ENCODE measurements at places on chromosomes 13 and 19.
A peak's percentile ranks its signal among the peaks of the same experiment; 100 is the strongest.

- DNase-seq, result peak; percentile 95
Measured at GRCh38 chr19:49672131-49672919, 4.7 kb upstream of the PRMT1 start.

DNA sequence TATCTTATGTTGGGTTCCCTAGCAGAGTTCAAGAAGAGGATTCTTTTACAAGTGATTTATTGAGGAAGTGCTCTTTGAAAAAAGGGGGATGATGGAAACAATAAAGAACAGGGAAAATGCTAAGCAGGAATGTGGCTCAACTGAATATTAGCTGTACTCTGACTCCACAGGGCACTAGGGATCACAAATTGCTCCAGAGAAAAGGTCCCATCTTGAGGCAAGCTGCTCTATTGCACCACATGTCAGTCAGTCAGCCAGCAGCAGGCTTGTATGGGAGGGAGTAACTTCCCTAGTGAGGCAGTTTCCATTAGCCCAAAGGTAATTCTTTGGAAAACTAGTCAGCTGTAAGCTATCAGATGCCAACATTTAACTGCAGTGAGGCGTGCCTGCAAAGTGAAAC lies 73.3 kb upstream of the FNDC3A start:
- peak; percentile 9 for DNase-seq

DNA sequence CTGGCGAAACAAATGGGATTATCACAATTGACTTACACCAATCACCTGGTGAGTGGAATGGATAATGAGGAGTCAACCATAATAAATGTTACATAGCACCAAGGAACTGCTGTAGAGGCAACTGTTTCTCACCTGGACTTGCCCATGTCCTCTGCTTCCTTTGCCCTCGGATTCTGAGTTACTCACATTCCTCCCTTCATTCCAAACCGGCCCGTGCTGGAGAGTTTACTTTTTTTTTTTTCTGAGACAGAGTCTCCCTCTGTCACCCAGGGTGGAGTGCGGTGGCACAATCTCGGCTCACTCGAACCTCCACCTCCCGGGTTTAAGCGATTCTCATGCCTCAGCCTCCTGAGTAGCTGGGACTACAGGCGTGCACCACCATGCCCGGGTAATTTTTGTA lies 41.5 kb upstream of the TSC22D1 start:
- no peak for DNase-seq

DNA sequence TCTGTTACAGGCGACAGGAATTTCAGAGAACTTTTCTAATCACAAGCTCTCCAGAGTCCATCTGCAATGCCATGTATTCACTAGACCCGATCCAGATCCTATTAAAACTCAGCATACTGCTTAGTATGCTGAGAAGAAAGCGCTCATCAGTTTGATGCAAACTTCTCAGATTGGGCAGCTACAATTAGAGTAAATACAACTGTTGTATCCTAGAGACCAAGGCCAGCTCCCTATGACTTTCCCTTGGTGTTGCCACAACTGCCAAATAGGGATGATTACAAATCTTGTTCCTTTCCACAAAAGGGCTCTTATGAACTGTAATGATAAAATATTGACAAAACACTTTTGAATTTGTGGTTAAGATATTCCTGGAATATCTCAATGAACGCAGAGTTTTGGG lies 191.2 kb downstream of the SPRY2 start:
- no peak for DNase-seq

DNA sequence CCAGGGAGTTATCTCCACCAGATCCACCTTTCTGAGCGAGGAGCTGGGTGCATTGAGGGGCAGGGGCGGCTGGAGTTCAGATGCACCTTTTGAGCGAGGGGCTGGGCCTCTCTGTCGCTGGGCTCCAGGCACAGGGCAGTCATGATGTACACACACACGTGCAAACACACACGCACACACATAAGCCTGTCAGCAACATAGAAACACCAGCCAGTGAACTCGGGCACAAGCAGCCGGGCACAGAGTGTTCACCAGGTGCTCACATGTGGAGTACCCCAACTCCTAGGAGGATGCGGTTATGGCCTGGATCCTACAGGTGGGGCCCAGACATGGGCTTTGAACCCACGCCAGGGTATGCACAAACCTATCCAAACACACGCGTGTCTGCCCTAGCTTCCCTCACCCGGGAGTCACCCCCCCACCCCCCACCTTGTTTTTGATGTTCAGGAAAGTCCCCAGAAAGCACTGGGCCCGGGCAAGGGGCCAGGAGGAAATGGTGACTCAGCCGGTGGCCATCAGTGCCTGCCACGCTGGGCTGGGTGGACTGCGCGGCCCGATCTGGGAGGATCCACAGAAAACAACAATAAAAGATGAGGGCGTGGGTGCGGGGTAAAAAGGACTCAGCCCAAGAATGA lies 13.3 kb downstream of the ARRDC2 start:
- DNase-seq, result no peak

GRCh38 chr13:112062571-112063570 lies 4.1 kb upstream of the SOX1 start:
- DNase-seq, result no peak

GRCh38 chr19:570251-570686 lies 2.1 kb upstream of the BSG start:
- no peak for DNase-seq

DNA sequence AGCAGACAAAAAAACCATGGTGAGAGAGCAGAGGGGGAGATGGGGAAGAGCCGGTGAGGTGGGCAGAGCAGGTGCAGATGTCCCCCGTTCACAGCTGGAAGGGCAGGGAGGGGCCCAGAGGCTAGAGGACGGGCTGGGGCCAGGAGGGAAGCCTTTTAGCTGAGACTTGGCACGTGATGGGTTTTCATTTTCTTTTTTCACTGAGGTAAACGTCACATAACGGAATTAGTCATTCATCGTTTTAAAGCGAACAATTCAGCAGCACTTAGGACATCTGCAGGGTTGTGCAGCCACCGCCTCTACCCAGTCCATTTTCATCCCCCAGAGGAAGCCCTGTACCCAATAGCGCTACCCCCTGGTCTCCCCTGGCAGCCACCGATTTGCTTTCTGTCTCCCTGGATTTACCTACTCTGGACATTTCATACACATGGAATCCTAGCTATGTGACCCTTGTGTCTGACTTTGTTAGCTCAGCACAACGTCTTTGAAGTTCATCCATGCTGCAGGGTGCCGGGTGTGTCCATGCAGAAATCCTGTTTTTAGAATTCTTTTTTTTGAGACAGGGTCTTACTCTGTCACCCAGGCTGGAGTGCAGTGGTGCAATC lies 16.0 kb upstream of the EMC10 start:
- DNase-seq, result no peak

DNA sequence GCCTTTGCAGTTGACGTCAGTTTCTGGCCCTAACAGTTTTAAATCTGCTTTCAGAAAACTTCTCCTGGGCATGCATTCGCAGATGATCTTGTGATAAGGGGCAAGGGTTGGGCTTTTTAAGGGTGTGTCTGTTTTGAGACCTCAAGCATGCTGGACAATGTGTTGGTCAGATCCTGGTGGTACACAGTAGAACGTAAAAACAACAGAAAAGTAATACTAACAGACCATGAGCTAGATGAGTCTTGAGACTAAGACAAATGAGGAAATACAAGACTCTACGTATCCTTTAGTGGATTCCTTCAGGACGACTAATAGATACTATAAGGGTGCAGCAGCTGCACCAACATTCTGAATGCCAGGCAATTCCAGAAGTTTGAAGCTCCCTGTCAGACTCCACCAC lies 237.6 kb downstream of the DNAJC15 start:
- no peak for DNase-seq

DNA sequence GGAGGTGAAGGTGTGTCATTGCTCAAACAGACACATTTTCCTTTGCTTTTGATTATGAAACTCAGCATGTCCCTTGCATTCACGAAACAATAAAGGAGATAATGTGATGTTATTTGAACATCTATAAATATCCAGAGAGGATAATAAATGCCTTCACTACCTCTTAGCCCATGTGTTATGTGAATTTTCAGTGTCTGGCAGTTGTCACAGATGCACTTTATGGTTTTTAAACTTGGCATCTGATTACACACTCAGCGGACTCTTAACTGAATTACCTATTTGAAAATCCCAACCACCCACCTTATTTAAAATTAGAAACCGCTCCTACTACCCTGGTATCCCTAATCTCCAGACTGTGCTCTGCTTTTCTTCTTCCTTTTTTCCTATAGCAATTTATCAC lies 254.2 kb downstream of the COG6 start:
- DNase-seq, result no peak

DNA sequence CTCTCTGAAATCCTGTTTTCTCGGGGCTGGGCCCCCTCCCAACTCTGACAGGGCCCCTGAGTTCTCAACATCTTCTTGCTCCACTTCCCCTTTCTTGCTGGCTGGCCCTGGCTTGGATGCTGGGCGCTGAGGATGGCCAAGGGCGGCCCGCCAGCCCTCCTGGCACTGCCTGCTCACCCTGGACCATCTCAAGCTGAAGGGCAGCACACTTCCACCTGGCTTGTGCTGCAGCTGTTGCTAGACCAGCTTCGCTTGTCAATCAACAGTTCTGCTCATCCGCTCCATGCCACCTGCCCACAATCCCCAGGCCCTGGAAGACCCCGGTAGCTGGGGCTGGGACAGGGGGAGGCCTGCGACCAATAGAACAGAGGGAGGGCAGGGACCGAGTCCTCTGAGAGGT lies 6.9 kb upstream of the GMIP start:
- DNase-seq, result no peak

GRCh38 chr19:46954502-46954992 lies 65.1 kb upstream of the NPAS1 start:
- no peak for DNase-seq

- no peak for DNase-seq
Measured at GRCh38 chr13:34452831-34453230, 489.2 kb upstream of the NBEA start.

GRCh38 chr13:99525967-99526366 lies 24.7 kb downstream of the TM9SF2 start:
- DNase-seq, result no peak

GRCh38 chr13:46345398-46345797 lies 41.7 kb downstream of the RUBCNL start:
- DNase-seq, result no peak

GRCh38 chr13:41032691-41033376 lies 13.7 kb upstream of the ELF1 start:
- DNase-seq, result no peak

- no peak for DNase-seq
Measured at GRCh38 chr19:38172001-38172400, 52.0 kb downstream of the DPF1 start.
